ENCODE measurements at places on chromosomes 1 and 21. TPM values are rescaled to one million over a fixed set of nuclear protein-coding genes. Genes with fewer than 3 reads are reported as not detected.

KCNJ6 gene
- total RNA-seq, result not detected

TIAM1 gene
- total RNA-seq, result 0.15 TPM

AMY1C gene
- total RNA-seq, result not detected

DNALI1 gene
- total RNA-seq, result 0.65 TPM

SPATA46 gene
- not detected for total RNA-seq

FCRLB gene
- 1.4 TPM for total RNA-seq

KCNQ4 gene
- under 0.01 TPM for total RNA-seq

PCAT6 gene
- 1.1 TPM for total RNA-seq

KCNN3 gene
- 0.65 TPM for total RNA-seq

C1orf87 gene
- not detected for total RNA-seq

TMIGD3 gene
- 0.32 TPM for total RNA-seq

HENMT1 gene
- total RNA-seq, result 2.6 TPM

ESPN gene
- 1.3 TPM for total RNA-seq

COL24A1 gene
- total RNA-seq, result under 0.01 TPM

MSH4 gene
- under 0.01 TPM for total RNA-seq

MAP3K7CL gene
- total RNA-seq, result 3.5 TPM

GNPAT gene
- 53.6 TPM for total RNA-seq

SLC30A2 gene
- not detected for total RNA-seq

IGFN1 gene
- total RNA-seq, result 0.15 TPM

S100A3 gene
- 0.30 TPM for total RNA-seq

PADI1 gene
- total RNA-seq, result not detected

Data from epithelial cell of umbilical artery (primary cell).